Esophagus squamous epithelium (tissue), 5 donors: ENCODE measurements at places on chromosomes 4 and X.

GRCh38 chr4:14177987-14178386 lies 550.5 kb upstream of the BOD1L1 start:
- no peak for DNase-seq

DNA sequence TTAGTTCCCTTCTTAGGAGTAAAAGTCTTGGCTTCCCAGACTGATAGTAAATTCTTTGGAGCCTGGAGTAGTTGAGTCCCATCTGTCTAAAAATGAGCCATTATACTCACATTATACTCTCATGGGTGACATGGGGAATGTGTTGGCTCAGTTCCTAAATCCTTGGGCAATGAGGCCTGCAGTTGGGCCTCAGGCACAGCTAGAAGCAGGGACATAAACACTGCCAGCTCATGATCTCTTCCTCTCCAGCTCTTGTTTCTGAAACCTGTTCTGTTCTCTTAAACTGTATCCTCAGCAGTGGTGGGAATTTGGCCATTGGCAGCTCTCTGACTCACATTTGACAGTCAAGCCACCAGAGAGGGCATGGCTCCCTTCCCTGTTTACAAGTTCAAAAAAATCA lies 212.5 kb downstream of the SPATA18 start:
- no peak for DNase-seq

DNA sequence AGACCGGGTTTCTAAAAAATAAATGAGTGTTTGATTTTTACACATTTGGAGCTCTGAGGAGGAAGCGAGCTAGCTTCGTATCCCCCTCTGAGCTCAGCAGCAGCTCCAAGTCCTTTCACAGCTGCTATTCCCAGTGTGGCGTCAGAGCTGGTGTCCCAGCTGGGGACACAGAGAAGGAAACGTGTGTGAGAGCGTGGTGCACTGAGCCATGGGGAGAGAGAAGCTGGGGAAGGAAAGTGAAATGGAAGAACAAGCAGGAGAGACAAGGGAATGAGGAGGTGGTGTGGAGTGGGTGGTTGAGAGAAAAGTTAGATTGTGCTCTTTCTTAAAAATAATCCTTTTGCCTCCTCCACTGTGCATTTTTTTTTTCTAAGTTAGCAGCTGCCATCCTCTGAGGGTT lies 79.5 kb upstream of the SLC4A4 start:
- DNase-seq = no peak

DNA sequence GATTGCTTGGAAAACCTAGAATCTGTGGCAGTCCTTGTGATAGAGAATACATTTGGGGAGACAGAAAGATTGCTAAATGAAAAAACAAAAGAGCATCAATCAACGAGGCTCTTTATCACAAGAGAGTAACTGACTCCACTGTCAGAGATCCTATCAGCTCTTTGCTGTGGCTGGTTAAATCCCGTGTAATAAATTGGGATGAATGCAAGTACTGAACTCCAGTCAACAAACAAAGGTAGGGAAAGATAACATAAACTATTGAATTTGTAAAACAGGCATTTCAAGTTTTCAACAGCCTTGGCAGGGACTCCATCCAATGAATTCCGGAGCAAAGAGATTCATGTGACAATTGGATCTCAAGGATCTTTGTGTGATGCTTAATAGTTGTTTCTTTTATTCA lies 21.3 kb downstream of the MMRN1 start:
- no peak for DNase-seq

DNA sequence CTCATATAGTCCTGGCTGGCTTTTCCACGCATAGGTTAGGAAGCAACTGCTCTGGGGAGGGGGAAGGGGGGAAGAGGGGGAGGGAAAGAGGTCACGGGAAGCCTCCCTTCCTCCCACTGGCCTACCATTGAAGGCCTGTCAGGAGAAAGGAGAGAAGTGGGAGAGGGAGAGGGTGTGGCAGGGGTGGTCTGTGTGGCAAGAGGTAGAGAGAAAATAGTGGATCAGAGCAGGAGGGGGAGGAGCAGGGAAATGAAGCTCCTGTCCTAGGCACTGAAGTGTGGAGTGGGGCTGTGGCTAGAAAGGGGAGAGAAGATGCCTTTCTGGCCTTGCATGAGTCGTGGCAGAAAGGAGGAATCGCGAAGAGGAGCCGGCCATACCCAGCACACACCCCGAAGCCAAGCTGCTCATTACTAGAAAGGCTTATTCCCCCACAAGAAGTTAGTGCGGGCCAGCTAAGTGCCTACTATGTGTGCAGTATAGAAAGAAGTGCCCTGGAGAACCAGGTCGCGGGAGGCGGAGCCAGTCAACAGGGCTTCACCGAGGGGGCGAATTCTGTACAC lies 1.1 kb upstream of the TMEM164 start:
- no peak for DNase-seq

GRCh38 chr4:1637580-1638271 lies 46.4 kb downstream of the FAM53A start:
- no peak for DNase-seq

DNA sequence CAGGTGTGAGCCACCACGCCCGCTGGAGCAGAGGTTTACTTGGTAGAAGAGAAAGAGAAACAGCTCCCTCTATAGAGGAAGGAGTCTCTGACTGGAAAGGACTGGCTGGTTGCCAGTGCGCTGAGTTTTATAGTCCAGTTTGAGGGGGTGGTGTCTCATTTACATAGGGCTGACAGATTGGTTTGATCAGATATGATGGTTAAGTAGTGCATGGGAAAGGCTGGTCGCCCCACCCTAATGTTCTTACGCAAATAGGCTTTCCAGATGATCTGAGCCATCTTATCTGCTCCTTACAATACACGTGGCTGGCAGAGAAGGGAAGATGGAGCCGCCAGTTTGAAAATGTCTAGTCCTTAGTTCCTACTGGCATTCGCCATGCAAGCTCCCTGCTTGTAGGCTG lies 439.5 kb downstream of the NAF1 start:
- no peak for DNase-seq

- DNase-seq = no peak
Measured at GRCh38 chr4:184972991-184973390, 45.3 kb upstream of the HELT start.

- DNase-seq = no peak
Measured at GRCh38 chr4:98945297-98945850, 16.4 kb upstream of the EIF4E start.

GRCh38 chr4:106893903-106894302 lies 142.2 kb downstream of the DKK2 start:
- DNase-seq = no peak

GRCh38 chr4:53103481-53103880 lies 241.4 kb downstream of the RASL11B start:
- DNase-seq = no peak

DNA sequence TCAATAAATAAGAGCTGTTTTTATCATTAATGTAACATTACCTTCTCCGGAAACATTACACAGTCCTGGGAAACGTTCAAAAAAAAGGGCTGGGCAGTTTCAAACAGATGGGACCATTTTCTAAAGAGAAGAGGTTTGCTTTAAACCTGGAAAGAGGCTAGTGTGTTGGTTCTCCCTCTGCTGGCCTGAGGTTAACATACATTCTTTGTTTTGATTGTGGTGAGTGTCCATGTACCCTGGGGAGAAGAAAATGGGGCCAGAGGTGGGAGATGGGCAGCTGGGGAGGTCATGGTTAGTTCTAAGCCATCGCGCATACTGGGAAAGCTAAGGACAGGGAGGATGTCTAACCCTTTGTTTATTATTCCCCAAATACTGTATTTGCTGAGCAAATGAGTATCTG lies 194.7 kb downstream of the CPEB2 start:
- DNase-seq = no peak

GRCh38 chr4:102675141-102675540 lies 85.6 kb downstream of the MANBA start:
- DNase-seq = no peak

DNA sequence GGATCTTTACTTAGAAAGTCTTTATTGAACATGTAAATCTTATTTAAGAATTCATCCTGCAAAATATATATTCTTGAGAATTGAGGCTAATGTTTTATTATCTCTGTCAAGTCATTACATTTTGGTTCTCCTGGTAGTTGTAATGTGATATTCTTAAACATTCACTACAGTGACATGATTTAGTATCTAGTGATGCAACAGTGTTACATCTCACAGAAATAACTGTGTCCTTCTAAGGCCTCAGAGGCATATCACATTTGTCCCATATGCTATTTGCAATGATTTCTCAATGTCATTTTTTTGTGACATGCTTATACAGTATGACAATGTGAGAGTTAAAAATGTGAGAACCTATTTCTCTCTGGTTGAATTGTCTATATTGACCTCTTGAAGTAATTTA lies 34.1 kb downstream of the PRRG1 start:
- no peak for DNase-seq

DNA sequence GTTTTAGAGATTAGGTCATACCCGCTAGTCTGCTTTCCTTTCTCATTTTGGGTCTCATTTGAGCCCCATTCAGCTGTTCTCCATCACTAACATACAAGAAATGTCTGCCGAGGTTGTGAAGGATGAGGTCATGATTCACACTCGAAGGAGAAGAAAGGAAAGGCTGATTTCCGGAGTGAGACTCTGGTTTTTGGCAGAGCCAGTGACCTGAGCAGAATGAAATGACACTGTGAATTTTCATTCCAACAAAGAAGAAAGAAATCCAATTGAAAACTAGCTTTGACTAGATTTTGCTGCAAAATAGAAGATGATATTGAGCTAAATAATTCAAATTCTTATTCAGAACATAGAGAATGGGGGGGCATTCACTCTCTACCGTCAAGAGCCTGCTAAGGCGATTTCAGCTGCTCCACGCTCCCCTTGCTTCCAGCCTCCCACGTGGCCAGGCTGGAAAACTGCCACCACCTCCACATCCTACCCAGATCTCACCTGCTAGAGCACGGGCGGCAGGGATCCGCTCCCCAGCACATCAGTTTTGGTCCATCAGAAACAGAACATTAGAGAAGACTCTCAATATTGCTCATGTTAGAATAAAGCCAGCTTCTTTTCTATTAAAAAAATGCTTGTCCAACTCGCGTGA lies 39.0 kb downstream of the F11 start:
- no peak for DNase-seq

GRCh38 chr4:98657531-98658286 lies 702 bp downstream of the TSPAN5 start:
- no peak for DNase-seq

- DNase-seq = no peak
Measured at GRCh38 chr4:80489798-80490197, 154.3 kb downstream of the CFAP299 start.

GRCh38 chr4:15899511-15899910 lies 39.0 kb downstream of the FGFBP1 start:
- DNase-seq = no peak

- DNase-seq = no peak
Measured at GRCh38 chrX:75365243-75365975, 91.5 kb downstream of the UPRT start.

GRCh38 chr4:11480683-11481082 lies 52.0 kb upstream of the HS3ST1 start:
- DNase-seq = no peak

DNA sequence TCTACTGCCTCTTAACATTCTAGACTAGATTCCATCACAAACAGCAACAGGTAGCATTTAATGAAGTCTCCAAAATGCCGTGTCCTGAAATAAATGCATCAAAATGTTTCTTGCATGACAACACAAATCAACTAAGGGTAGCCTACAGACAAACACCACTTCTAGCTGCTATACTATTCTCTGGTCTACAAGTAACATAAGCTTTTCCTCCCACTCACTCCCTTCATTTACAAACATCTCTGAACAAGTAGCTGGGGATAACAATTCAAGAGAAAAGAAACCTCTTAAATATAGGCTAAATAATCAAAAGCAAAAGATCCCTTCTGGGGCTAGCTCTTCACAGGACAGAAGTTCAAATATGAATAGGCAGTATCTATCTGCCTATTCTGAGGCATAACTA lies 20.8 kb downstream of the PPP3CA start:
- no peak for DNase-seq
